ENCODE measurements at places on chromosomes 16 and 17. TPM values are rescaled to one million over a fixed set of nuclear protein-coding genes. Genes with fewer than 3 reads are reported as not detected.

- H3K27me3 ChIP-seq: peaks cover 27% of the 10 kb centered on the region
- no peak for DNase-seq
- H3K4me1 ChIP-seq: peaks cover 27% of the 10 kb centered on the region
- H3K27ac ChIP-seq: no peak within 1 kb of the TSS
- no peaks in the 10 kb centered on the region for H3K36me3 ChIP-seq
These were observed at the start of gene NGFR for GRCh38 chr17:49494986-49495841. Gene NGFR (plus strand): TSS chr17:49495293. CDS start chr17:49495418, 125 bp downstream.

GRCh38 chr16:66668777-66669444 lies 27.6 kb downstream of the CMTM4 start:
- DNase-seq: no peak
- 0 out of 2 replicates have a peak, but pooled peaks cover 1% of the 10 kb centered on the region for H3K36me3 ChIP-seq
- H3K4me1 ChIP-seq: peaks cover 4% of the 10 kb centered on the region
- no peak overlapping the region for H3K4me3 ChIP-seq
- no peaks in the 10 kb centered on the region for H3K27me3 ChIP-seq
- no peak overlapping the region for H3K27ac ChIP-seq

DNA sequence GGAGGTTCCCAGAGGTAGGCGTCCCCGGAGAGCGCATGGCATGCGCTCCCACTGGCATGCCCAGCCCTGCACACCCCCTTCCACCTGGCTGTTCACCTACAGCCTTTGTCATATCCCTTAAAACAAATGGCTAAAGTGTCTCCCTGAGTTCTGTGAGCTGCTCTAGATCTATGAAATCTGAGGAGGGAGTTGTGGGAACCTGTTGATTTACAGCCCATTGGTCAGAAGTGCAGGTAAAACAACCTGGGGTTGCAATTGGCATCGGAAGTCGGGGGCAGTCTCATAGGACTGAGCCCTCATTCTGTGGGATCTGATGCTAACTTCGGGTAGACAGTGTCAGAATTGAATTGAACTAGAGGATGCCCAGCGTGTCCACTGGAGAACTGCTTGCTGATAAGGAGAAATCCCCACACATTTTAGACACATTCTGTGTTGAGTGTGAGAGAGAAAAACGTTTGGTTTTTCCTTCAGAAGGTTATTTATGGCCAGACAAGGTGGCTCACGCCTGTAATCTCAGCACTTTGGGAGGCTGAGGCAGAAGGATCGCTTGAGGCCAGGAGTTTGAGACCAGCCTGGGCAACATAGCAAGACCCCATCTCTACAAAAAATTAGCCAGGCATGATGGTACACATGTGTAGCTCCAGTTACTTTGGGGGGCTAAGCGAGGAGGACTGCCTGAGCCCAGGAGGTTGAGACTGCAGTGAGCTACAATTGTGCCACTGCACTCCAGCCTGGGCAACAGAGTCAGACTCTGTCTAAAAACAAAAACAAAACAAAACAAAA lies 22.1 kb upstream of the GSG1L start:
- H3K4me1 ChIP-seq: no peaks in the 10 kb centered on the region
- no peak overlapping the region for H3K4me3 ChIP-seq
- H3K27me3 ChIP-seq: no peaks in the 10 kb centered on the region
- H3K27ac ChIP-seq: no peak overlapping the region
- DNase-seq: no peak
- no peaks in the 10 kb centered on the region for H3K36me3 ChIP-seq

EPOP gene
- total RNA-seq: 17.1 TPM

GRCh38 chr17:45282683-45283644 lies 21.1 kb upstream of the SPATA32 start:
- H3K36me3 ChIP-seq: peaks cover 4% of the 10 kb centered on the region
- H3K27me3 ChIP-seq: no peaks in the 10 kb centered on the region
- no peak for DNase-seq
- H3K4me1 ChIP-seq: peaks cover 9% of the 10 kb centered on the region
- no peak overlapping the region for H3K27ac ChIP-seq
- no peak overlapping the region for H3K4me3 ChIP-seq

Measured in Caco-2 (cell line).